Cerebellar cortex (tissue), 1 donor: ENCODE measurements at places on chromosomes 1 and 21.
A peak's percentile ranks its signal among the peaks of the same experiment; 100 is the strongest.

DNA sequence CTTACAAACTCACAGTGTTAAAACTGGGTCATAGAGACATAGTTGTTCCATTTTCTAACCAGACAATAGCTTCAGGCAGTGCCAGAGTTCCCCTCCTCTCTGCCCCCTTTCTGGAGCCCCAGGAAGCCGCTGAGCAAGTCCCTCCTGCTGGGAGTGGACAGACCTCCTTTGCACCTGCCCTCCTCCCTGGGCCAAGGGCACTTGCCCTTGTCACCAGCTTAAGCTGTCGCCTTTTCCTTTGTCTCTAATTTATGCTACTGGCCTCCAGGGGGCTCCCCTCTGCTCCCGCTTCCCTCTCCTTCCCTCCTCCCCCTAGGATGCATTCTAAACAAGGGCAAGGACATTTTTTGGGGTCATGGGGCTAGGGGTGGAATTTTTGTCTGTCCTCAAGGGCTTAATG, 182.4 kb downstream of the MIS18A start:
- DNase-seq: peak; percentile 13

- peak; percentile 22 for DNase-seq
These were observed 10.9 kb upstream of the IL20 start for GRCh38 chr1:206854401-206855129.

DNA sequence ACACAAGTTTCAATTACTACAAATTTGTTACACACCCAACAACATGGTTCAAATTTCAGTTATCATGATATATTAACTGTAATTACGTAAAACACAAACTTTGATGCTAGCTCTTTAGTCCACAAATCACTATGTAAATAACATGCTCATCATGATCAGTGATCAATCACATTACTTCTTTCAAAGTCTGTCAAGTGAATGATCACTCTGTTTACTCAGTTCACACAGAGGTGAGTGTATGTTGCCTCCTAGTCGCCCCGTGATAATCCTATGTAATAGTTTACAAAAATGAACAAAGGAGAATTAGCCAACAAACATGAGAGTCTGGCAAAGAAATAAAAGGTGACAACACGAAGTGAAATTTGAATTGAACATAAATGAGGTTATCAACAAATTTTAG, 14.3 kb downstream of the EDEM3 start:
- DNase-seq: no peak

DNA sequence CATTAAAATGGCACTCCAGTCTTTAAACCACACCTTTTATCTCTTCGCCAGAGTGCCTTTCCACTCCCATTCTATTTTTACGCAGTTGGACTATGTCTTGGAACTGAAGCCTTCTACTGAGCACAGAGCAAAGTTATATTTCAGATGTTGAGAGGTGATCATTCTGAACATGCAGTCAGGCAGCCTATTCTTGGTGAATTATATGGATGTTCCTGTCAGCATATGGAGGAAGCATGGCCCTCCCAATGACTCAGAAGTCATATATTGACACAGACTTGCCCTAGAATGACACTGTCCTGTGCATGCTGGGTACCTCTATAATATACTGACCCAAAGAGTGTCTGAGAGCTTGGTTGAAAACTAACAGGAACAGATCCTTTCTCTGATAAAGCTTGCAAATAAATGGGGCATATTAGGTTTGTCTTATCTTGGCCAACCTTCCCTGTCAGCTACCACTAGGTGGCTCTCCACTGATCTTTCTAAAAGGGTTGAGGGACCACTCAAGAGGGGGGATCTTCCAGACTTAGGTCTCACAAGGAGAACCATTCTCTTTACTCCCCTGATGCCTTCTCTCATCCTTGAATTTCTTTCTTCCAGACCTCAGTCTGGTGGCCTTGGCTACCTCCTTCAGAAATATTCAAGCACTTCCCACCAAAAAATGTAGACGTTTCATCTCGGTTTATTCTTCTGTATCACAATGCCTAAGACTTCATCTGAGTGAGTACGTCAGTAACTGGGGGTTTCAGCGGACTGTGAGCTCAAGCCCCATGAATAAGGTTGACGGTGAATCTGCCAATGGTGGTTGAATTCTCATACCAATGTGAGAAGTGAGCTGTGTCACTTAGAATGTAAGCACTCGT, 11.8 kb upstream of the ALG14 start:
- peak; percentile 72 for DNase-seq

- no peak for DNase-seq
These were observed 139.8 kb downstream of the AK5 start for GRCh38 chr1:77421504-77422233.

DNA sequence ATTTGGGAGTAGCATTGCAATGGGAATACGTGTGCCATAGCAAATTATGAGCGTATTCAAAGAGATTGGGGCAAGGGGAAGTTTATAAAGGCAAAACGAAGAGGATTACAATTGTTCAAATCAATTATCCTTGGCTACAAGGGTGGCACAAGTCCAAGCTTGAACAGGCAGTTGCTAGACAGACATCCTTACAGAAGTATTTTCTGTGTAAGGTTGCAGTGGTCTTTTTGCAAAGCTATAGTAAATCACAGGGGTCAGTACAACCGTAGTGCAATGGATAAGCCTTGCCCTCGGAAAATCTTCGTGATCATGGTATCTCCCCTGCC, 37.4 kb upstream of the HAO2 start:
- no peak for DNase-seq

- DNase-seq: no peak
These were observed 67.6 kb upstream of the TSPAN2 start for GRCh38 chr1:115156826-115157468.

DNA sequence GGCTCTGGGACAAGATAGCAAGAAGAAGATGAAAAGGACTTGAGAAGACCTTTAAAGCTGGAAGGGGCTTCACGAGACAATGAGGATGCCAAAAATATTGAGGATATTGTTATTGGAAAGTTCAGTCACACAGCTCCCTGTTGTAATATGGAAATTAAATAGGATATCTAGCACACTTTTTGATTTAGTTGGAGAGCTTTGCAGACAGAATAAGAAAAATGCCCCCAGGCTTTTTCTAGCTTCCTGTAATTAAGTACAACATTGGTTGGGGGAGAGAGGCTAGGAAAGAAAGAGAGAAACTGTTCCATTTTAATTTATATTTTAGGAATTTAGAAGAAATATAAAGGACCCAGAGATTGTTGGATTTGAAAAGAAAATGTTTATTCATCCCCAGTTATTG, 27.5 kb downstream of the RBM11 start:
- no peak for DNase-seq
